Stimulated activated CD8-positive, alpha-beta memory T cell treated with anti-CD3 and anti-CD28 coated beads, Interleukin-12 subunit alpha, Interleukin-12 subunit beta, amount 100 ng/mL, for 1 hour (primary cell): ENCODE measurements at places on chromosomes 3 and 15.

DNA sequence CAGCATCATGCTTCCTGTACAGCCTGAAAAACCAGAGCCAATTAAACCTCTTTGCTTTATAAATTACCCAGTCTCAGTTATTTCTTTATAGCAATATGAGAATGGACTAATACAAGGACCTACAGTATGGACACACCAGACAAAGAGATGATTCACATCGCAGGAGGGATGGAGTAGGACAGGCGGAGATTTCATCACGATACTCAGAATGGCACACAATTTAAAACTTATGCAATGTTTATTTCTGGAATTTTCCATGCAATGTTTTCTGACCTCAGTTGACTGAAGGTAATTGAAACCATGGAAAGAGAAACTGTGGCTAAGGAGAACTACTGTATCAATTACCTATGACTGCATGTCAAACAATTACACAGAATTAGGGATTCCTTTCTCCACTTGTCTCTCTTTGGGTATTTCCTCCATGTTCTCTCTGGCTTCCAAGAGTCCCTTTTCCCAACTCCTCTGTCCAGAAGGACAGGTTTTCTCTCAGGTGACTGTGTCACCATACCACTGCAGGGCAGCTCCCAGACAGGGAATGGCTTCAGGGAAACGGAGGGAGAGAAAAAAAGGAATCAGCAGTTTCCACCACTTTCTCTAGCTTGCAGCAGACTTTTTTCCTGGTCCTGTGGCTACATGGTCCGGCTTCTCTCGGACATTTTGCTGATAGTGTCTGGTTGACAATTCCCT lies 3.0 kb upstream of the ANO10 start:
- DNase-seq: no peak

- DNase-seq: no peak
These were observed 270.4 kb downstream of the ZBBX start for GRCh38 chr3:167109746-167110145.

- DNase-seq: no peak
These were observed 5.1 kb downstream of the RNU6-1 start for GRCh38 chr15:67834581-67835296.

DNA sequence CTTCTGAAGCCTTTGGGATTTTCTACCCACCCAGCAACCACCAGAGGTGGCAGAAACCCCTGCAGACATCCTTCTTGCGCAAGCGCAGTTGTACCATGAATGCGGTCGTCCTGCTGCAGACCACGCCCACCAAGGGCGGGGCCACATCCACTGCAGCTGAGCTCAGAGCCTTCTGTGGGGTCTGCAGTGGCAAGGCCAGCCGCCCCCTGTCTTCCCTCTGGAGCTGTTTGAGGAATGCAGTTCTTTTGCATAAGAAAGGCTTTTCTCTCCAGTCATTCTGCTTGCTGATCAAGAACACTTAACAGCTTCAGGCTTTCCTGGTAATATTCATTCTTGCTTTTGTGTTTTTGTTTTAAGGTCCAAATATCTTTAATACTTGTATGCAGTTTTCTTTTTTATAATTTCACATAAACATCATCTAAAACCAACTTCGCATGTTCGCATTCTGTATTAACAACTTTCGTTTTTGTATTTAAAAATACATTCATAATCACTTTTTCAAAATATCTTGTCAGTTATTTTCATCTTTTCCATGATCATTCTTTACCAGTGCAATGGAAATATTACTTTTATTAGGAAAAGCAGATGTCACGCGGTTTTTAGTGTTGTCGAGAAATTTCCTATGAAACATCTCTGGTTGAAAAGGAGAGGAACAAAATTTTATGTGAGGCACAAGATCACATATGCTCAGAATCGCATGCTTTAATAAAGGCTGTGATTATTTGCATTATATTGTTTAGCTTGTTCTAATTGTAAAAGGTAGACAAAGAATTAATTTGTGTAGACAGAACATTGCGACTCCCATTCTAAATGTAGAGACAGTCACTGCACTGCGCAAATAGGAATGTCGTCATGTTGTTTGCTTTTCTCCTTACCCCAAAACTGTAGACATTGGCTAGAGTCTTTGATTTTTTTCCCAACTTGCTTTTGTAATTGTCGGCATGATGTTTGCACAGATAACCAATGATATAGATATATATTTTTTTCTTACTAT lies 98.1 kb upstream of the SNRPN start:
- DNase-seq: no peak

DNA sequence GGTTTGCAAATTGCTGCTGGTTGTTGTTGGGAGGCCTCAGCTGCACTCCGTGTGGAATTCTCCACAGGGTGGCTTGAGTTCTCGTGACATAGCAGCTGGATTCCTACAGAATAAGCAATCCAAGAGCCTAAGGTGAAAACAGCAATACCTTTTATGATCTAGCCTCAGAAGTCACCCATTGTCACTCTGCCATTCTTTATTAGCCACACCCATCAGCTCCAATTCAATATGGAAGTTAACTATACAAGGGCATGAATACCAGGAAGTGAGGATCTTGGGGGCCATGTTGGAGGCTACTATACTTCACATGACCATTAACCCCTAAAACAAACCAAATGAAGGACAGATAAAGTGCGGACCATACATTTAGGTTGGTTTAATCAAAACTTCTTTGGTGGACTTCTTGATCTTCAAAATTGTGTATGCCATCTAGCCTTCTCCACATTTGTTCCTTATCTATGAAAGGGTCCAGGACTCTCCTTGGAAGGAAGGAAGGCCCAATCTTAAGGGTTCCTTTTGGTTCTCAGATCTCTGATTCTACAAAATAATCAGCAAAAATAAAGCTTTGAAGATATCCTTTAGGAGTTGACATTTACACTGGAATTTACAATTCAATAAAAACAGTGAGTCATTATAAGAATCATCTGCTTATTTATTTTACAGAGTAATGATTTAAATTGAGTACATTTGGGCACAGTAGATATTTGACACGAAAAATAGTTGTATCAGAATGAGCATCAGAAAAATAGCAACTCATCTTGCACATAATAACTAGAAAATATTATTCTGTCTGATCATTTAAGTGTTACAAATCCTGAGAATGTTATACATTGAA lies 21.5 kb downstream of the CIAO2A start:
- no peak for DNase-seq

DNA sequence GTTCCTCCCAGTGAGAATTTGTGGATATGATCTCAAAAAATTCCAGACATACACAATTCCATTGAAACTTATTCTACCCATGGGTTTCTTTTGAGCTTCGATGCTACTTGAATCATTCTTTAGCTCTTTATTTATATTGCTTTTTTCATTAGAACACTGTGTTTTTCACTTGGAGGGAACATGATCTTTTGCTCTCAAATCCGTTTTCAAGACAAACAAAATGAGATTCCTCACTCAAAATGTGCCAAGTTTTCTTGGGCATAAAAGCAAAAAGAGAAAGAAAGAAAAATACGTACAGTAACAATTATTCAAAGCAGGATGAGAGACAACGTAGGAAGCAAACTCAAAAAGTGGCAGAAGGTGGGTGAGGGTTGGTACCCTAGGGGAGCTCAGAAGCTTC lies 118.8 kb upstream of the PDZRN3 start:
- no peak for DNase-seq

GRCh38 chr3:166275024-166275390 lies 437.8 kb upstream of the BCHE start:
- no peak for DNase-seq
